ENCODE measurements at places on chromosomes 6 and 20. TPM values are rescaled to one million over a fixed set of nuclear protein-coding genes. Genes with fewer than 3 reads are reported as not detected.

The CAGE1 gene
- total RNA-seq = not detected

The RGS19 gene
- total RNA-seq = 6.6 TPM

The UST gene
- 25.0 TPM for total RNA-seq

The SLC22A2 gene
- total RNA-seq = not detected

The DEFB132 gene
- total RNA-seq = not detected

The GSTA3 gene
- 0.39 TPM for total RNA-seq

The NQO2 gene
- 8.7 TPM for total RNA-seq

The KCNK16 gene
- not detected for total RNA-seq

The CNBD2 gene
- 2.7 TPM for total RNA-seq

The ADA gene
- 5.5 TPM for total RNA-seq

The BEND3 gene
- total RNA-seq = 1.6 TPM

All from skin of body (tissue), 3 donors.